Left colon (tissue), 2 donors: ENCODE measurements at places on chromosomes 7 and 10. TPM values are rescaled to one million over a fixed set of nuclear protein-coding genes. Genes with fewer than 3 reads are reported as not detected.
A peak's percentile ranks its signal among the peaks of the same experiment; 100 is the strongest.

DNA sequence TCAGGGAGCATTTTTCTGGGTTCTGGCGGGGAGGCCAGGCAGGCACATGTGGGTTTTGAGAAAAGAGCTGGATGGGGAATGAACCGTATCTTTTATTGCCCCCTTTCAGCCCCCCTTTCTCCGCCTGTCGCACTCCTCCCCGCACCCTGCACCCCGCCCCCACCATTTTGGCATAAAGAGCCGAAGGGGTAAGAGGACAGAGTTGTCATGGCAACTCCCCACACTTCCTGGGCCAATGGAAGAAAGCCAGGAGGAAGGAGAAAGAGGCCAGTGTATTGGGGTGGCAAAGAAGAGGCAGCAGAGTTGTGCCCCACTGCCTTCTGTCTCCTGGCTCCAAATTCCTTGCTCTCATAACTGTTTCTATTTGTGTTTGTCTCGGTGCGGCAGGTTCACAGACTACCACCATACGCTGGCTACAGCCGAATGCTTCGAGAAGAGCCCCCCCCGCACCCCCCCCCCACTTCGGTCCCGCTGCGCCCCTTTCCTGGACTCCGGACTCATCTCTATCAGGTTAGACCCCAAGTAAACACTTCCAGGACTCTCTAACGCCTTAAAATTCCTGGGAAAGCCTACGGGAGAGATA, 3.4 kb downstream of the KCNIP2 start:
- DNase-seq: peak; percentile 30

DNA sequence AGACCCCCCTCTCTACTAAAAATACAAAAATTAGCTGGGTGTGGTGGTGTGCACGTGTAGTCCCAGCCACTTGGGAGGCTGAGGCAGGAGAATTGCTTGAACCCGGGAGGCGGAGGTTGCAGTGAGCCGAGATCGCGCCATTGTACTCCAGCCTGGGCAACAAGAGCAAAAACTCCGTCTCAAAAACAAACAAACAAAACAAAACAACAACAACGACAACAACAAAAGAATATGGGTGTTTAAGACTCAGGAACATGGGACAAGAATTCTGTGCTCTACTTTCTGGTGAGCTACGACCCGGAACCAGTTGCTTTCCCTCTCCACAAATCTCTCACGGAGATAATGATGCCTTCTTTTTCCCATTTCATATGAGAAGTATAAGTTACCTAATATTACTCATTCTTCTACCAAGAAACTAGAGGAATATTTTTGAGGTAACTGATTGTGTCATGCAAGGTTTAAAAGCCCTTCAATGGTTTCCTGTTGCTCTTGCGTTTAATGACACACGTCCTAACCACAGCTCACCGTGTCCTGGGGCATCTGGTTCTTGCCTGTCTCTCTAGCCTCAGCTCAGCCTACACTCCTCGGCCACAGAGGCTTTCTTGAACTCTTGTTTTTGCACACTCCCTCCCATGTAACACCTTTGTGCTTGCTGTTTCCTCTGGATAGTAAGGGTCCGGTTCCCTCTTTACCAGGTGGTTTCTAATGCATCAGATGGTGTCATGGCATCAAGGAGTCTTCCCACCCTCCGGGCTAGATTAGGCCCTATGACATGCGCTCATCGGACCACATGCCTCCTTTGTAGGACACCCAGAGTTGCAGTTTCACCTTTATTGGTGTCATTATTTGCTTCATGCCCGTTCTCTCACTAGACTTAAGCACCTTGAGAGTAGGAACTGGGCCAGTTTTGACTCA, 67.5 kb downstream of the PFKFB3 start:
- DNase-seq: no peak

GRCh38 chr7:155489862-155490696, 32.1 kb downstream of the EN2 start:
- peak; percentile 42 for DNase-seq

CAV2 gene
- 16.1 TPM for total RNA-seq

GIGYF1 gene
- total RNA-seq: 29.0 TPM

DNA sequence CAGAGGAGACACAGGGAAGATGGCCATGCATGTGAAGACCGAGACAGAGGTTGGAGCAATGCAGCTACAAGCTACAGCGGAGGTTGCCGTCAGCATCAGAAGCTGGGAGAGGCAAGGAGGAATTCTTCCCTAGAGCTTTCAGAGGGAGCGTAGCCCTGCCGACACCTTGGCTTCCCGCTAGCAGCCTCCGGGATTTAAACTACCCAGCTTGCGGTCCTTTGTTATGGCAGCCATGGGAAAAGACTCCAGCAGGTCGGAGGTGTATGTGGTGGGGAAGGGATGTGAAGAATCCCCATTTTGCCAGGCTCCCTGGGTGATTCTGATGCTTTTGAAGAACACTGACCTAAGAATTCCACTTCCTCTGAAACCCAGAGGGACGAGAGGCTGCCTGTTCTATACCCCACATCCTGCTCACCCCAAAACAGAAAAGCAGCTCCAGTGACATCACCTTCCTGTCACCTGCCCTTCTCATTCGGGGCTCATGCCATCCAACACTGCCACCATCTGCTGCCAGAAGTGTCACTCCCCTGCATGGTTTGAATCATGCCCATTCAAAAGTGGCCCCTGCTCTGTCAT, 3.3 kb upstream of the SEPHS1 start:
- no peak for DNase-seq

DNA sequence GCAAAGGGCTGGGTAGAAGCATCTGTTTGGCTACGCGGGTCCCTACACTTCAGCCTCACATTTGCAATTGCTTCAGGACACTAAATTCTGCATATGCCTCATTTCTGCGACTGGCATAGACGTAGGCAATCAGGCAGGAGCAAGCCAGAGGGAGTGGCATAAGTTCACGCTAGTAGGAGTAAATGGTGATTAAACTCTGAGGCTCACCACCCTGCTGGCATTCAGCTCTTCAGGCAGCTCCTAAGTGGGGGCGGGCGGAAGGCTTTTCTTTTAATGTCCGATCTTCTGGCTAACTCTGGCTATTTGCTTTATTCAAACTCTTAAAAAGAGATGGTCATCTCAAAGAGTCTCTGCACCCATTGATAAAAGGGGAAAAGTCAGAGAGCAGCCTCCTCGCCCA, 45.3 kb downstream of the RGS10 start:
- no peak for DNase-seq

DNA sequence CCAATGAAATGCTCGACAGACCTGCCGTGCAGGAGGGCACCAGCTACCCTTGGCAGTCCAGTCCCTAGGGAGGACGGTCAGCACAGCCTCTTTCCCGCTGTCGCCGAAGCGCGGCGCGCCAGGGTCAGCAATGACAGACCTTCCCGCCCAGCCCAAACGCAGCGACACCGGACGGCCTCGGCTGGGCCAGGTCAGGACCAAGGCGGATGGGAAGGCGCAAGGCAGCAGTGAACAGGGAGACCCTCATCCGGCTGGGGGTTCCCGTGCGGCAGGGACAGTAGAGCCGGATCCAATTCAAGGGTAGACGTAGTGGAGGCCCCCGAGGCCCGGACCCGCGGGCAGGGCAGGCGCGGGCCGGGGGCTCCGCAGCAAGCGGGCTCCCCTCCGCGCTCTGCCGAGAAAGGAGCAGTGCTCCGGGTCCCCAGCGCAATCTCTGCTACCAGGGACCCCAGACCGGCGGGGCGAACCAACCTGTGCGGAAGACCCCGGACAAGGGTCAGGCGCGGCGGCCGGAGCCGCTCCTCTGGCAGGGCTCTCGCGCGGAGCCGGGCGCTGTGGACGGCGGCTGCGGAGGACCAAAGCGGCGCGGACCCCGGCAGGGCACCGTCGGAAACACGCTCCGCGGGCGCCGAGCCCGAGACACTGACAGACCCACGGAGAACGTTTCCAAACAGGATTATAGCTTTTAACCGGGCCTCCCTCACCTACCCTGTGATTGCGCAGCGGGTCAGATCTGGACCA, at the start of gene SEC31B:
SEC31B (minus strand) TSS at position 551 of the 741 bp plus-strand sequence. CDS start 2,909 bp downstream, outside the sequence.
- peak; percentile 34 for DNase-seq

- no peak for DNase-seq
Observed at GRCh38 chr7:79407351-79407750, 46.1 kb downstream of the MAGI2 start.
